ENCODE measurements at places on chromosomes 3 and 15.

DNA sequence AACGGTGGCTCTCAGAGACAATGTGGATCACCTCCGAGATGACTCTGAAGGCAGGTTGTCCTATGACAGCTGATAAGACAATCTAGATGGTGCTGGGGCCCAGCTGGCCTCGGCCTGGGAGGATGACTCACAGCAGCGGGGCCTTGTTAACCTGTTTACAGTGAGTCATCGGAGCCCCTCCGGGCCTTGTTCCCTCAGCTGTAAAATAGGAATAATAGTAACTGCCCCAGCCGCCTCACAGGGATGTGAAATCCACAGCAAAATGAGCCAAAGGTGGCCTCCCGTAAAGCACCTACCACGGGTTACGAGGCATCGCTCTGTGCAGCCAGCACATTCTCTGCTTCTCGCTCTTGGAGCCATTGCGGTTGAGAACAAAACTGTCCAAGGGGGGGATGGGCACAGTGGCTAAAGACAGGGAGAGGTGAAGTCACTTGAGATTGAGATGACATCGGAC lies 88.6 kb upstream of the RASGRF1 start:
- no peak for DNase-seq

GRCh38 chr3:36558961-36559360 lies 178.7 kb downstream of the STAC start:
- DNase-seq: no peak

GRCh38 chr15:41693757-41694156 lies 33.6 kb downstream of the MGA start:
- no peak for DNase-seq

DNA sequence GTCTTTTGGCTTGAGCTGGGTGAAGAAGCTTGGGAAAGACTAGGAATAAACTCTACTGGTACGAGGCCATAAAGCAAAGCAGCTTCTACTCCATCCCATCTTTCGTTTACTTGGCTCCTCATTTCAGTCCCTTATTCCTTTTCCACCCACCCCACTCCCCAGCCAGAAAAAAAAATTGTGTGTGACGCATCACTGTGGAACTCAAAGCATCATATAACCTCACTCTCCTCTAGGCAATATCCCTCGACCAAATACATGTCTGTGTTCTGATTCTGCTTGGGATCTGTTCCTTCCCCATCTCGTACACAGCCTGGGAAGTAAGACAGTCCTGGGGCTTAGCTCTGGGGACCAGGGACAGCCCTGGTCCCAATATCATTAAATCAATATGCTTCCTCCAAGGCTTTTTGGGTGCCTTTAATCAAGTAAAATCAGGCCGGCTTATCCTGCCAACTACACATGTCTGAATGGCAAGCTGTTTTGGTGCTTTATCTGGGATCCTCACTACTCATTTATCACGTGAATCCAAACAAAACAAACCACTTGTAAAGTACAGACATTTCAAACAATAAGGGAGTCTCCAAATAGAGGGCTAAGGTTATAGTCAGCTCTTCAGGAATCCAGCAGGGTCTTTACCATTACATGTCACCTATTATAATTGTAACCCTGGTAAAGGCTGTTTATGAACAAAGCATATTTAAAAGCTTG lies 74.9 kb upstream of the ZBED2 start:
- no peak for DNase-seq

DNA sequence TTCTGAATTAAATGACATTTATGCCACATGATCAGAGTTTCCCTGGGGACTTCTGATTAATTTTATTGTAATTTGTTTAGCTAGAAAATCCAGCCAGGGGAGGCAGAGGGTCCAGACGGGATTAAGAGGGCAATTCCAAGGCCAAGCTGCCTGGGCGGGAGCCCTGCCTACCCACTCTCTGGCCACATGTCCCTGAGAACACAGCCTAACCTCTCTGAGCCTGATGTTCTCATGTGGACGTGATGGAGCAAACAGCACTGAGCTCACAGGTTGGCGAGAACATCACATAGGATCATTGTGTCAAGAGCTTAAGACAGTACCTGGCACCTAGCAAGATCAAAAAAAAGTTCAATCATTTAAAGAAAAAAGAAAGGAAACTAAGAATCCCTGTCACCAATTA lies 1.0 kb downstream of the LRRC2 start:
- no peak for DNase-seq

DNA sequence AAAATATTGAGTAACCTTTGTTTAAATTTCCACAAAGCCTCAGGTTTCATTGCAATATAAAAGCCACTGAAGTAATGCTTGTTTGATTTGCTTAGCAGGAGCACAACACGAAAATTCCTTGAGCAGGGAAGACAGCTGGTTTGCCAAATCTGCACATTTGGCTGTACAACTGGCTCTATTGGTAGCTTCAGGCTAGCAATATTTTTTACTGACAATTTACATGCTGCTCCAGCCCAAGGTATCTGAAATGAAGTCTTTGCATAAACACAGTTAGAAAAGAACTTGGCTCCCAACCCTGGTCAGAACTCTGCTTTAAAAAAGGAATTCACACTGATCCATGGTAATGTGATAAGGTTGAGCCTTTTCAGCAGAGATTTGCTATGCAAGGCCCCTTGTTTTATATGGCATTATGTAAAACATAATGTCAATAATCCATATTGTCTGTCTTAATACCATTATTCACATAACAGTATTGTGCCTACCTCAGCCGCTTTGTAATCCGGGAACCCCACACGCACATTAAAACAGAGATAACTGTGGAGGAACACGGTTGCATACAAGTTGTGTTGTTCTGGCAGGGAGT lies 55.7 kb upstream of the CHL1 start:
- no peak for DNase-seq

DNA sequence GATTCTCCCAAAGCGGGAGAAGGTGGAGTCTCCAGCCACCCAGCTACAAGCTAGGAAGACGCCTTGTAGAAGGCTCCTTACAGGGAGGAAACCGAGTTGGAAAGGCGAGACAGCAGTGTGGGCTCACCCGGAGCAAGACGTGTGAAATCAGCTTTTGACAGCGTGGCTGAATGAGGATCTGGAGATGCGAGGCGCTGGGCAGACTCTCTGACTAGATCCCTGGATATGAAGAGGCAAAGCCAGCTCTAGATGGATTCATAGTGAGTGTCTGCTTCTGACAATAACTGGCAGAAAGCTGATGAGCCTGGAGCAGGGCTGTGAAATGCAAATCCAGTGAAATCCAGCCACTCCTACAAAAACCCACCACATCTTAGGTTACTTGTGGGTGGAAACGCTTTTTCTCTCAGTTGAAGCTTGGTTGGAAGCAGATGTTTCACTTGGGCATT lies 41.0 kb downstream of the GOLGA6A start:
- no peak for DNase-seq

DNA sequence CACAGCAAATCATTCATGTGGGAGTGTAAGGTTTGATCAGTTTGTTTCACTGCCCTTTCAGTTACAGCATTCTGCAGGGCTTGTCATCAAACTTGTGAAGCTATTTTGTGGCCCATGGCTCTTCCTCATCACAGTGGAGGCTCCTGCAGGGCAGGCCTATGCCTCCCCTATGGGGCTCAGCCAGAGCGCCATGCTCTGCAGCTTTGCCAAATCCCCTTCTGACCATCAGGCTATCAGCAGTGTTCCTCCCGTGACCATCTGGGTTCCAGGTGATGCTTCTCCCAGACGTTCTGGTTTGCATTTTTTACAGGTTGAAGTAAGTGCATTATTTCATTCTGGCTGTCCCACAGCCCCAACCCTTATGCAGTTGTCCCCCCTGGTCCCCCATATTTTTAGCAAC lies 28.1 kb upstream of the REC114 start:
- no peak for DNase-seq

- DNase-seq: no peak
Observed at GRCh38 chr15:34700891-34701427, 53.8 kb downstream of the GJD2 start.

DNA sequence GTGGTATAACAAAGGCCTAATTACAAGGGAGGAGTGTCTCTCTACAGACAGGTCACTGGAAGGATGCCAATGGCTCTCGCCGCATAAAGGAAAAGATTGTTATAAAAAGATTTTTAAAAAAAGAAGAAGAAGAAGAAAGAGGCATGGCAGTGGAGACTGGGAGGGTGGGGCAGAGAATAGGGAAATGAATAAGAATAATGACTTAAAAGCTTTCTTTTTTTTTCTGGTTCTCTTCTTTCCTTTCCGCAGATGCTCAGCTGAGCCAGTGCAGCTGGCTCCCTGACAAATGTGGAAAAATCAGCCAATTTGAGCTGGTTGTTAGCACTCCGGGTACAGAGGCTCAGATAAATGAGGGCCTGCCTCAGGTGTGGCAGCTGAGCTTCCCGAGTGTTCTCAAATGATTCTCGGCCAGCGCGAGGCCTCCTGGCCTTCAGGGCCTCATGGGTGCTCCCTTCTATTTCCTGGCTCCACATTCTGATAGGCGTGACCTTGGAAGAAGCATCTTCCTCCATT lies 234.1 kb downstream of the RORA start:
- no peak for DNase-seq

DNA sequence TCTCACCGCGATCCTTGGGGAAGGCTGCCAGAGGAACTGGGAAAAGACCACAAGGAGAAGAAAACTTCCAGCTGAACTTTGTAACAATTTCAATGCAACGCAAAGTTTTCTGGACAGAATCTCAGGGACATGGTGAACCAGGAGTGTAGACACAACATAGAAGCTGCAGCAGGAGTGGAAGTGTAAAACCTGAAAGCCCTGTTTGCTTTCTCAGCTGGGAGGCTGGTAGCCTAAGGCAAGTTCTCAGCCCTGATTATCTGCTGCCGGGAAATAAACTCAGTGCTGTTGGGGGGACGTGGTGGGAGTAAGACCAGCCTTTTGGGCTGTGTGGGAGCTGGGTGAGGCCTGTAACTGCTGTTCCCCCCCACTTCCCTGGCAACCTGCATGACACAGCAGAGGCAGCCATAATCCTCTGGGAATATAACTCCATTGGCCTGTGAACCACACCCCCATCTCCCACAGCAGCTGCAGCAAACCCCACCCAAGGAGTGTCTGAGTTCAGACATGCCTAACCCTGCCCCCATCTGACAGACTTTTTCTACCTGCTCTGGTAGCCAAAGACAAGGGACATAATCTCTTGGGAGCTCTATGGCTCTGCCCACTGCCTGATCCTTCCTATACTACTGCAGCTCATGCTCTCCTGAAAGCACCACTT lies 106.7 kb downstream of the ZNF621 start:
- no peak for DNase-seq

DNA sequence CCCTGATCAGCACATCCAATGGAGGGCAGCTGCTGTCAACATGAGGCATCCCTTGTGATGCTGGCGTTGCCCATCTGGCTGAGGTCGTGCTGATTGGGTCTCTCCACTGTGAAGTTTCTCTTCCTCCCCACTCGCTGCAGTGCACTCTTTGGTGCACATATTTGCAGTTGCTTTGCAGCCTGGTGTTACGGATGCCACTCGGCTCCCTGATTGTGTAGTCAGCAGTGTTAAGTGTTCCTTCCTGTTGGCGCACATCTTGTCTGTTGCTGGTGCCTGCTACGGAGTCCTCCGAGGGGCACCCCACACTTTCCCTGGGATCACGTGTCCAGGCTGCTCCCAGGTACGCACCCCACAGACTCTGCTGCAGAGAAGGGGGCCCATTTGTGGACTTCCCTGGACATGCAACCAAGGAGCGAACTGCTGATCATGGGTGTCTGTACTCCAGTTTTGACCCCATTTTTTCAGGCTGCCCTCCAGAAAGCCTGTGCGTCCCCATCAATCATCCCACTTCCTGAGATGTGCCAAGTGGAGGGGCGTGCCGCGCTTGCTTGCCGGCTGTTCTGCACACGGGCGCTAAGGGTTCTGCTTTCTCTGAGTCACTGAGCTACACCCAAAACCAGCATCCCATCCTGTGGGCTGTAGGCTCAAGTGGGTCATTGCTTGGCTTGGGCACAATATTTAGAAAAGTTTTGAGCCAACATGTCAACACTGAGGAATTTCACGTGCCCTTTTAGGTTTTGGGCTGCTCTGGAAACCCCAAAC lies 98.6 kb downstream of the FBLN2 start:
- peak; percentile 32 for DNase-seq

- DNase-seq: no peak
Observed at GRCh38 chr15:91521996-91522395, 331.5 kb upstream of the SLCO3A1 start.

- no peak for DNase-seq
Observed at GRCh38 chr15:33852094-33852493, 116.2 kb upstream of the CHRM5 start.

DNA sequence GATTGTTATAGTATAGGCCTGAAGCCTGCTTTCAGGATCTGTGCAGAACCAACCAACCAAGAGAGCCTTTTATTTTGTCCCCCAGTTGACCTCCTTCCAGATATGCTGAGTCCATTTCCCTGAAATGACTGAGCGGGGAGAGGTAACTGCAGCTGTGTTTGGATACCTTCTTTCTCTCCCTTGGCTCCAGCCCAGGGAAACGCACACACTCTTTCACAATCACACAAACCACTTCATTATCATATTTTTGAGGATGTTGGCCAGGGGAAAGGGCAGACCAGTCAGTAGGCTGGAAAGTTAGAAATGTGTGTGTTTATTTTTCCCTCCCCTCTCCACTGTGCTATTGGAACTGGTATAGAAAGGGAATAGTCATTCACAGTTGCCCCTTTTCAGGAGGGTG lies 417.7 kb upstream of the TBL1XR1 start:
- DNase-seq: peak; percentile 79

- no peak for DNase-seq
Observed at GRCh38 chr15:55661428-55661827, 73.3 kb upstream of the PYGO1 start.

DNA sequence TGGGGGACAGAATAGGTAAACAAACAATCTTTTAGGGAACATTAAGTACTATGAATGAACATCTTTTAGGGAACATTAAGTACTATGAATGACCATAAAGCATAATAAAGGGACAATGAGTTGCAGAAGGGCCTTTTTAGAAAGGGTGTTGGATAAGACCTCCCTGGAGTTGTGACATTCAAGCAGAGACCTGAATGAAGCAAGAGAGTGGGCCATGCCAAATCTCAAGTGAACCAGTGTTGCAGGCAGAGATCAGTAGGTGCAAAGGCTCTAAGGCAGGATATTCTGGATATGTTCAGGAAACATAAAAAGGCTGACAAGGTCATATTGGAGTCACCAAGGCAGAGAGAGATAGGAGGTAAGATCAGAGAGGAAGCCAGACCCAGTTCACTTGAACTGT lies 29.4 kb upstream of the ZBTB38 start:
- DNase-seq: no peak

DNA sequence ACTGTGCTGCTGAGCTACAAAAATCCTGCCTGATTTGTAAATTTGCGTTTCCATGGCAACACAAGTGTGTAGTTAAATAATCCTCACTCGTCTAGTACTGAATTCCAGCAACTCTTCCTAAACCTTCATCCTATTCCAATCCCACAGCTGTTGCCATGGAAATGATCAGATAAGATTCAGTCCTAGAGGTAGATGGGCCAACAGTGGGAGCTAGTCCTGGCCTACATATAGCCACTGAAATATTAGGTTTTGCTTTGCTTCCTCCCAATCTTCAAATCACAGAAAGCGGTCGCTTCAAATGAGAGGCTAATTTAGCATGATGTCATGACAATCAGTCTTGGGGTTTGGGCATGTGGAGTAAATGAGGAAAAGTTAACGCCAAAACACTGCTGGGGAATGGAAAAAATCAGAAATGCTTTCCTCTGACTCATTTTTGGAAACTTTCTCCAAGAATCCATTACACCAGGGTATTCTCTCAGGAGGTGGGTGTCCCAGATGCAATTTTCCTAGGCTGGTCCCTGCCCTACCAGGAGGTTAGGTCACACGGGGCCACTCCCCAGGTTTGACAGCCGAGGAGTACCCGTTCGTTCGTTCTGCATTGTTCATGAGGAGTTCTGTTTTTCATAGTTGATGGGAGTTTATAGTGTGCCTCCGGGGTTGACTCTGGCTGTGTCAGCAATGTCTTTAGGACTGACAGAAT lies 159.2 kb upstream of the SLCO3A1 start:
- DNase-seq: no peak
